ENCODE measurements at places on chromosomes 4 and X.

DNA sequence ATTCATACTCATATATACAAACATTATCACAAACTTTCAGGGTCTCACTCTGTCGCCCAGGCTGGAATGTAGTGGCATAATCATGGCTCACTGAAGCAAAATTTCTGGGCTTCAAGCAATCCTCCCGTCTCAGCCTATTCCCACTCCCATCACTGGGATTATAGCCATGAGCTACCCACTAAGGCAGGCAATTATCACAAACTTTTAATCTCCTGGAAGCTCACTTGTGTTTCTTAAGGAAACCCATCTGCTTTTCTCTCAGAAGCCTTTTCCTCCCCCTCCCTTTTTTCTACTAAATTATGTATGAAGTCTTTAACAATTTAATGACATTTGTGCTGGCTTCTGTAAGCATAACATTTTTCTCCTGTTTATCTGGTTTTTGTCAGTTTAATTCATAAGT is 170.5 kb downstream of the AREG start:
- no peak for DNase-seq

DNA sequence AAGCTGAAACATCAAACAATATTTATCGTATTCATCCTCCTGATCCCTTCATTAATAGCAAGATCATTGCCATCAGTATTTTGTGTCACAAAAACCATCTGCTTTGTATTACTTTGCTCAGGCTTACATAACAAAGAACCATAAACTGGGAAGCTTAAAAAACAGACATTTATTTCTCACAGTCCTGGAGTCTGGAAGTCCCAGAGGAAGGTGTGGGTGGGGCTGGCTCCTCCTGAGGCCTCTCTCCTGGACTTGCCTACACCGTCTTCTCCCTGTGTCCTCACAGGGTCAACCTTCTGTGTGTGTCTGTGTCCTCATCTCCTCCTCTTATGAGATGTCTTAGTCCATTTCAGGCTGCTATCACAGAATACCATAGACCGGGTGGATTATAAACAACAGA is 61.3 kb upstream of the MXRA5 start:
- DNase-seq: no peak

GRCh38 chr4:162498168-162498567 is 334.4 kb upstream of the FSTL5 start:
- no peak for DNase-seq

GRCh38 chr4:70463335-70463734 is 8.7 kb upstream of the MUC7 start:
- DNase-seq: no peak

DNA sequence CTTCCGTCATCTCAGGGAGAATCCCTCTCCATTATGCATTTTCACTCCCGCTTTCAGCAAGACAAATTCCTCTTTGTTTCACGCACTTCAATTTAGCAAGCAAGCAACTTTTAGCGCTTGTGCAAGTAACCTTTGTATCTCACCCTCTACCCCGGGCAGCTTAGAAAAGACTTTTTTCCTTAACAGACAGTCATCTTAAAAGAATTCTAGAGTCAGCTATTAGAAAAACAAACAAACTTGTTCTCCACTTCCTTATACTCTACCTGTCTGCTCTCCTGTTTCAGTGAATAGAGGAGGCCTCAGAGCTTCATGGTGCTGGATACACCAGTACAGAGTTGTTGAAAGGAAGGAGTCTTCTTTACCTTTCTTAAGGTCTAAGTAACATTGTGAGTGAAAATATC is 12.1 kb downstream of the TIGD2 start:
- DNase-seq: no peak

GRCh38 chrX:11399489-11400094 is 106.4 kb downstream of the AMELX start:
- DNase-seq: peak; percentile 36

DNA sequence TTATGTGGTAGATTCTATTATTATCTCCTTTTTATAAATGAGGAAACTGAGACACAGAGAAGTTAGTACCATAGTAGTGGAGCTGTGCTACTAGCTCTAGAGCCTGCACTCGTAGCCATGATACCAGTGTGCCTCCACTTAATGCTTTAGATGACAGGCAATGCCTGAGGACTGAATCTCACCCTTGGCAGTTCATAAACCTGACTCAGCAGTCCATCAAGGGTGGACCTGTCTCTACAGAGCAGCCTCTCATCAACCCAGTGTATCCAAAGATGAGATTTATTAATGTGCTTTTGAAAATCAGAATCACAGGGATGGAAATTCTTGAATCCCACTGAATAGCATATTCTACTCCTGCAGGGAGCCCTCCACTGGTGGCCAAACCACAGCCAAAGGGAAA is 483.2 kb upstream of the DIPK2B start:
- no peak for DNase-seq

GRCh38 chr4:103842076-103842475 is 122.3 kb upstream of the TACR3 start:
- no peak for DNase-seq

DNA sequence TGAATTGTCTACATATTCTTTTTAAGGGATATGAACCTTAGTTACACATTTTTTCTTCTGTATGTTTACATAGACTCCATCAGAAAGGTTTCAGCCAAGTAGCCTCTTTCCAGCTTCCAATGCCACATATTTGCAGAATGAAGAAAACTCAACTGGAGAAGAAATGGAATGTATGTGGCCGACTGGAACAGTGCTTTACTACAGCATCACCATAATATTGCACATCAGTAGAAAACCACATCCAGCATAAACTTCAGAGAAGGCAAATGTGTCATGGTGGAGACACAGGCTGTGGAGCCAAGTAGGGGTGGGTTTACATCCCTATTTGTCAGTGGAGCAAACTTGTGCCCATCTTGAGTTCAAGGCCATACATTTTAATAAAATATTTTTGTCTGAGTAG is 204.8 kb upstream of the LDB2 start:
- DNase-seq: peak; percentile 92

DNA sequence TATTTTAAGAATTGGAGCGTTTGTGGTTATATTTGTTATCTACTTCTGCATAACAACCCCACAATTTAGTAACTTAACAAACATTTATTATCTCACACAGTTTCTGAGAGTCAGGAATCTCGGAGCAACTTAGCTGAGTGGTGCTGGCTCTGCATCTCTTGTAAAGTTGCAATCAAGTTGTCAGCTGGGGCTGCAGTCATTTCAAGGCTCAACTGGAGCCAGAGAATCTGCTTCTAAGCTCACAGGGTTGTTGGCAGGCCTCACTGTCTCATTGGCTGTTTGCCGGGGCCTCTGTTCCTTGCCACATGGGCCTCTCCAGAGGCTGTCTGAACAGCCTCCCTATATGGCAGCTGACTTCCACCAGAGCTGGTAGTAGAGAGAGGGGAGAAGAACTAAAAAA is 281.2 kb upstream of the GNPDA2 start:
- DNase-seq: no peak

- DNase-seq: peak; percentile 55
Observed at GRCh38 chrX:154748712-154749339, 2.1 kb downstream of the GAB3 start.

GRCh38 chr4:98664959-98665358 is 6.5 kb upstream of the TSPAN5 start:
- DNase-seq: no peak

DNA sequence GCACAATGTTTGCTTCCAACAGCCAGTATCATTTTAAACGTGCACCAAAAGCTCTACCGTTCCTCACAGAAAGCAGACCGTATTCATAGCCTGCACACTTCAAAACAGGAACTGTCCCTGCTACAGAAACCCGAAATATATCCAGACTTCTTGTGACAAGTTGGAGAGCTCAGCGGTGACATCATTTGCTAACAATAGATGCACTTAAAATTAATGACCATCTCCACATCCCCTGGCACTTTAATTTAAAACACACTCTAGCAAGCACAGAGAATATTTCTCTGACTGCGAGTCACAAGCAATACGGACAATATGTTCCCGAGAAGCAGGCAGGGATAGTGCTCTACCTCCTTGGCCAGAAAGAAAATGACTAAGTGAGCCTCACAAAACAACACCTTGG is 2.5 kb downstream of the NYX start:
- peak; percentile 22 for DNase-seq

GRCh38 chr4:136680271-136680670 is 852.0 kb downstream of the PCDH18 start:
- DNase-seq: no peak

DNA sequence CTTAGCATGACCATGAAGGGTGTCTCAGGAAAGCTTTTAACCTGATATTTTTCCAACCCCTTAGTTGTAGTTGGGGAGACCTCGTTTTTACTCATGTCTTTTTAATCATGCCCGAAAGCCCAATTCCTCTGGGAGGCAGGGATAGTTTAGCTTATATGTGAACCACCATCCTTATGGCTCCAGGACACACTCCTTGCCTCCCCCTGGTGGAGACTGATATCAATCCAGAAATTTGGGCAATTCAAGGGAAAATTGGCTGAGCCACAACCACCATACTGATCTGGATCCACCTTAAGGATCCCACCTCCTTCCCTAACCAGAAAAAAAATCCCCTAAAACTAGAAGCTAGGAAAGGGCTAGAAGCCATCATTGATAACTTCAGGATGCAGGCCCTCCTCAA is 13.4 kb upstream of the COL25A1 start:
- peak; percentile 20 for DNase-seq

- DNase-seq: peak; percentile 6
Observed at GRCh38 chr4:13597604-13598003, 29.9 kb downstream of the BOD1L1 start.

DNA sequence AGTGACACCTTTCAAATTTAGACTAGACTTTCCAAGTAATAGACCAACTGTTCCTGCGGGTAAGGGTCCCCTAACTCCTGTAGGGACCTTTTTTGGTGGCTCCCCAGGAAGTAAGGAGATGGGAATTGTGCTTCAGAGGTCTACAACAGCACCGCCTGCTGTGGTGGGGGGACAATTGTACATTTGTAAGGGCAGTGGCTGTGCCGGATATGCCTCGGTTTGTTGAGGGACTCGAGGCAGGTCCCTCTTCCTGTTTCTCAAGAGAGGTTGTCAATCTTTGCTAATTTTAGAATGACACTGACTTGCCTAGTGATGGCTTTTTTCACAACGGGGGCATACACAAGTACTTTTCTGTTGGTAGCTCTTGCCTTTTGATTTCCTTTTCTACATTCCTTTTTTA is 15.5 kb upstream of the HSD17B11 start:
- DNase-seq: no peak

GRCh38 chr4:150367326-150367725 is 214.6 kb upstream of the MAB21L2 start:
- no peak for DNase-seq

DNA sequence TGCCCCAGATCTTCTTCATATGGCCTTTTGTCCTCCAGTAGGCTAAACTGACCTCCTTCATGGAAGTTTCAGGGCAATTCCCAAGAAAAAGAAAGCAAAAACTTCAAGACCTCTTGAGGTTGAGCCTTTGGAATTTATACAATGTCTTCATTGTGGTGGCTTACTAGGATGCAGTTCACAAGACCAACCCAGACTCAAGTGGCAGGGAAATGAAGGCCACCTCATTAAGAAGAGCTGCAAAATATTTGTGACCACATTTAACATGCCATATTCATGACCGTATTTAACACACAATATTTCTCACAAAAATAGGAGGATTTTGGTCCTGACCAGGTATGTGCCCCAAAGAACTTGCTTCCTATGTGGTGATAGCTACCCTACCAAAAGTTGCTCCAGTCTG is 605.5 kb upstream of the PITX2 start:
- DNase-seq: peak; percentile 33

GRCh38 chr4:15436513-15436912 is 8.7 kb downstream of the C1QTNF7 start:
- peak; percentile 69 for DNase-seq

- peak; percentile 15 for DNase-seq
Observed at GRCh38 chr4:94127707-94128328, 79.8 kb upstream of the SMARCAD1 start.

- DNase-seq: no peak
Observed at GRCh38 chr4:23161787-23162186, 469.1 kb downstream of the GBA3 start.

DNA sequence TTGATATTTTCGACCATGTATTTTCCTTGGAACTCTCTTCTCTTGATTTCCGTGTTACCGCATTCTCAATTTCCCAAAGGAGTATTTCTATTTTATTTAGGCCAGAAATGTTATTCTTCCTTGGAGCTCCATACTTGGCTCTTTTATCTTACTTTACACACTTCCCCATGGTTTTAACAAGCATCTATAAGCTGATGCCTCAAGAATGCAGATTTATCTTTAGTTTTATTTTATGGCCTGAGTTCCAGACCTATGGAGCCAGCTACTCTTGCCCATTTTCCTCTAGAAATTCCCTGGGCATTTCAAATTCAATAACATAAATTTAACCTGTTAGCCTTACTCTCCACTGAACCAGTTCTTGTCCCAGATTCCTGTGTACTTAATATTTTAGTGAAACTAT is 43.7 kb downstream of the SULT1E1 start:
- peak; percentile 19 for DNase-seq

Data from fibroblast of upper back skin (primary cell).